Kidney epithelial cell (primary cell): ENCODE measurements at places on chromosomes 16 and 17. TPM values are rescaled to one million over a fixed set of nuclear protein-coding genes. Genes with fewer than 3 reads are reported as not detected.

The HOXB2 gene
- 15.2 and 24.6 TPM in 2 replicates for total RNA-seq

The RGS9 gene
- 7.5 and 10.1 TPM in 2 replicates for total RNA-seq

The SDK2 gene
- 1.2 and 1.6 TPM in 2 replicates for total RNA-seq

The DRC7 gene
- total RNA-seq = 0.04 TPM in 1 of 2 replicates, not detected in the other

The CDRT15L2 gene
- total RNA-seq = not detected in 2 replicates

The FNDC8 gene
- not detected in 2 replicates for total RNA-seq

The ATP1B2 gene
- total RNA-seq = not detected in 2 replicates
